ENCODE measurements at places on chromosomes 3 and 15. TPM values are rescaled to one million over a fixed set of nuclear protein-coding genes. Genes with fewer than 3 reads are reported as not detected.
A peak's percentile ranks its signal among the peaks of the same experiment; 100 is the strongest.

DNA sequence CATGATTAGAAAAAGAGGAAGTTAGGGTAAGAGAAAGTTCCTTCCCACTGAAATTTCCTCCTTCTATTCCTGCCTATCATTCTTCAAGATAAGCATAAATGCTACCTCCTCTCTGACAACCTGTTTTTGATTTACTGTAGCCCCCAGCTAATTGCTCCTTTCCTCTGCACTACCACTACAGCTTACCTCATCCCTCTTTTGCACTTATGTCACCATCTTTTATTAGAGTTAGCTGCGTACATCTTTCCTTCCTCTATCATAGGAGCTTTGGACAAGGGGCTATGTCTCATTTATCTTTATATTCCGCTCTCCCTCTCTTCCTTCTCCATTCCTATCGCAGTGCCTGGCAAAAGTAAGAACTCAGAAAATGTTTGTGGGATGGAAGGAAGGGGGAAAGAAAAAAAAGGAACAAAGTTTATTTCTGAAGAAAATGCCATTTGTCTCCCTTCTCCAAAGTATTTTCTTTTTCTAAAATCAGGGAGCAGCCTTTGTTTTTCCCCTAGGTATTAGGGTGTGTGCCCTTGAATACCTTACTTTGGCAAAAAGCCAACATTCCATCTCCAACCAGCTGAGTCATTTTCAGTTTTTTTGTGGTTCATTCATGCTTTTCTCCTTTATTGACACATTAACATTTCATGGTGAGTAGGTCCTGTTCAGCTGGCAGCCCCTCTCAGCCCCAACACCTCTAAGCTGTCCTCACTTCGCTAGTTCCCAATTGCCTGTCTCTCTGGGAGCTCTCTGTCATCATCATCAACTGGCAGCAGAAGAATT lies 87.6 kb upstream of the SOX2 start:
- H3K27me3 ChIP-seq, result no peaks in the 10 kb centered on the region
- peak; percentile 14 for DNase-seq
- H3K36me3 ChIP-seq, result no peaks in the 10 kb centered on the region
- H3K4me1 ChIP-seq, result no peaks in the 10 kb centered on the region
- H3K27ac ChIP-seq, result no peak overlapping the region

- H3K27ac ChIP-seq, result no peak overlapping the region
- no peaks in the 10 kb centered on the region for H3K36me3 ChIP-seq
- H3K4me1 ChIP-seq, result no peaks in the 10 kb centered on the region
- H3K4me3 ChIP-seq, result no peak overlapping the region
- no peak for DNase-seq
- H3K27me3 ChIP-seq, result no peaks in the 10 kb centered on the region
These were observed 53.4 kb downstream of the LARS2 start for GRCh38 chr3:45441584-45442310.

- no peak overlapping the region for H3K27ac ChIP-seq
- no peak overlapping the region for H3K4me3 ChIP-seq
- no peaks in the 10 kb centered on the region for H3K27me3 ChIP-seq
- no peaks in the 10 kb centered on the region for H3K36me3 ChIP-seq
- no peak for DNase-seq
- H3K4me1 ChIP-seq, result peaks cover 4% of the 10 kb centered on the region
These were observed 51.2 kb upstream of the ITGA11 start for GRCh38 chr15:68483165-68483564.

CACNA1D gene
- 36.9 TPM for total RNA-seq

DNA sequence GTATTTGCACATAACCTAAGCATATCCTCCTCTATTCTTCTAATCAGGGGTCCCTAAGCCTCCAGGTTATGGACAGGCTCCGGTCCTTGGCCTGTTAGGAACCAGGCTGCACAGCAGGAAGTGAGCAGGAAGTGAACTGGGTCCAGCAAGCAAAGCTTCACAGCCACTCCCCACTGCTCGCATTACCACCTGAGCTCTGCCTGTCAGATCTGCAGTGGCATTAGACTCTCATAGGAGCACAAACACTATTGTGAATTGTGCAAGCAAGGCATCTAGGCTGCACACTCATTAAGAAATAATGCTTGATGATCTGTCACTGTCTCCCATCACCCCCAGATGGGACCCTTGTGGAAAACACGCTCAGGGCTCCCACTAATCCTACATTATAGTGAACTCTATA lies 9.8 kb downstream of the MSL2 start:
- H3K36me3 ChIP-seq, result no peaks in the 10 kb centered on the region
- H3K27me3 ChIP-seq, result no peaks in the 10 kb centered on the region
- H3K4me3 ChIP-seq, result no peak overlapping the region

TRIM42 gene
- total RNA-seq, result not detected

DNA sequence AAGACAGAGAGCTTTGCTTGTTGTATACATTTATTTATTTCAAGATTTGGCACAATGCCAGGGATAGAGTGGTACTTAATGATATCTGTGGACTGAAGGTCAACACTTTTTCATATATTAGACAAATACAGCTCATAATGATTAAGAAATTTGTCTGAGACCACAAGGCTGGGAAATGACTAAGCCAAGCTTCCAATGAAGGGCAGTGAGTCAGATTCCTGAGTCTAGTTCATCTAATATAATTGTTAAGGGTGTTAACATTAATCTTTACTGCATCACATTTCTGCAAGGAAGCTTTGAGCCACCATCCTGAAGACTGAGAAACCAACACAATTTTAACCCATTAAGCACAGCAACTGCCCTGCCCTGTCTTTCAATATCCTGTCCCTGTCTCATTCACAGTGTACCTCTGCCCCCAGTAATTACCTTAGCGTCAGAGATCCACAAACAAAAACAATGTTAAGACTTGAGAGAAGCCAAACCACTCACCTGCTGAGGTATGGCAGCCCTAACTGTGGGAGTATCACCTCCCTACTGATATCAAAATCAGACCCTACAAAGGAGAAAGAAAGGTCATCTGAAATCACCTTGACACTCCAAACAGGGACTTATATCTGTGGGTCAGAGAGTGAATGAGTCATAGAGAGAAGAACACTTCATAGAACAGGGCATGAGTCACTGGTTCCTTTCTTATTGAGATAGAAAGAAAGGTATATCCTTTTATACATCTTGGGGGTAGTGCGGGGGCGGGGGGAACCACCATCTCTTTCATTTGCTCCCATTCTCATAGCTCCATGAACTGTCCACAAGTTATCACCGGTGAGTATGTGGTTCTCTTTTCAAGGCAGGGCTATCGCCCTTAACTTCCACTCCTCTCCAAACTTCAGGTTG lies 74.7 kb downstream of the MAGI1 start:
- no peak overlapping the region for H3K4me3 ChIP-seq
- peak overlapping the region; percentile 93 for H3K27ac ChIP-seq
- H3K4me1 ChIP-seq, result peaks cover 4% of the 10 kb centered on the region
- H3K36me3 ChIP-seq, result no peaks in the 10 kb centered on the region
- no peaks in the 10 kb centered on the region for H3K27me3 ChIP-seq

- no peak for DNase-seq
- H3K27me3 ChIP-seq, result no peaks in the 10 kb centered on the region
- H3K4me3 ChIP-seq, result no peak overlapping the region
- H3K4me1 ChIP-seq, result no peaks in the 10 kb centered on the region
These were observed 23.4 kb downstream of the EDEM1 start for GRCh38 chr3:5210926-5211325.

DNA sequence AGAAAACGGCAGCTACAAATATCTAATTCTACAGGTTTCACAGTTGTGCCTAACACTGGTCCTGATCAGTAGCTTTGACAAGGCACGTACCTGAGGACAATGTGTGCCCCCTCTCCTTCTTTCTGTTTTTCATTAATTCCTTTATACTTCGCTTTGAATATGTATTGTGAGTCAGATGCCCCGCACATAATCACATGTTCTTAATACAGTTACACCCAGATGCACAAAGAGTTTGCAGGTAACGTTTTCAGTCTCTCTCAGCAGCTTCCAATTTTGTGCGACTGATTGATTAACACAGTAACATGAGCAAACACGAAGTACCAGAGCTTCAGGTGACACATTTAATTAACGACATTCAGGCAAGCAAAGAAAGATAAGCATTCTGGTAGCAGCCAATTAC lies 209.8 kb upstream of the ZPLD1 start:
- no peaks in the 10 kb centered on the region for H3K4me1 ChIP-seq
- no peaks in the 10 kb centered on the region for H3K27me3 ChIP-seq
- no peaks in the 10 kb centered on the region for H3K36me3 ChIP-seq
- no peak overlapping the region for H3K27ac ChIP-seq
- no peak for DNase-seq

- H3K27ac ChIP-seq, result no peak overlapping the region
- H3K4me3 ChIP-seq, result no peak overlapping the region
- H3K36me3 ChIP-seq, result no peaks in the 10 kb centered on the region
- peaks cover 13% of the 10 kb centered on the region for H3K4me1 ChIP-seq
- DNase-seq, result peak; percentile 85
These were observed 19.4 kb upstream of the FEZF2 start for GRCh38 chr3:62392626-62393292.

ROBO1 gene
- 26.7 TPM for total RNA-seq

GRCh38 chr3:87359826-87360225 lies 83.4 kb upstream of the POU1F1 start:
- no peak overlapping the region for H3K4me3 ChIP-seq
- H3K4me1 ChIP-seq, result no peaks in the 10 kb centered on the region
- H3K27me3 ChIP-seq, result no peaks in the 10 kb centered on the region
- peak; percentile 41 for DNase-seq
- H3K36me3 ChIP-seq, result no peaks in the 10 kb centered on the region

CCR3 gene
- 0.88 TPM for total RNA-seq

DNA sequence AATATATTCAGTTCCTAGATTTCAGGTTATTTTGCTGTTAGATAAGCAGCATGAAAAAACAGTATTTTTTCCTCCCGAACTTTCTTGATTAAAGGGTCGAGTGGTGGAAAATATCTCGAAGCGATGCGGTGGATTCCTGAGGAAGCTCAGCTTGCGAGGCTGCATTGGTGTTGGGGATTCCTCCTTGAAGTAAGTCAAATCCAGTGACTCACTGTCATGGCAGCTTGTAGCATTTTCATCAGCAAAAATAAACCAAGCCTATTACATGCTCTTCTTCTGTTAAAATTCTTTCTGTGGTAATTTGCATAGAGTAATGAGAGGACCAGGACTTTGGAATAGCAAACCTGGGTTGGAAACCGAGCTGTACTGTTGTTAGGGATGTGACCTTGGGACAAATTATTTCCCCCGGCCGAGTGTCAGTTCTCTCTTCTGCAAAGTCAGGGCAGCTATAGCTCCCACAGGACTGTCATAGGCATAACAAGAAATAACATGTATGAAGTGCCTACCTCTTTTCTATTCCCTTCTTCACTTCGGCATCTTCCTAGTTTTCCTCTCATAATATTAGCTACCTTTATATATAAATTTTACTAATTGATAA lies 75.6 kb downstream of the UBP1 start:
- H3K27me3 ChIP-seq, result no peaks in the 10 kb centered on the region
- H3K27ac ChIP-seq, result no peak overlapping the region
- peaks cover 4% of the 10 kb centered on the region for H3K4me1 ChIP-seq
- H3K4me3 ChIP-seq, result no peak overlapping the region
- no peak for DNase-seq

All from lung (tissue), 17 donors.